ENCODE measurements at places on chromosomes 5 and 9. TPM values are rescaled to one million over a fixed set of nuclear protein-coding genes. Genes with fewer than 3 reads are reported as not detected.

GRCh38 chr9:114499528-114499927, 5.7 kb downstream of the WHRN start:
- no peak for DNase-seq

DNA sequence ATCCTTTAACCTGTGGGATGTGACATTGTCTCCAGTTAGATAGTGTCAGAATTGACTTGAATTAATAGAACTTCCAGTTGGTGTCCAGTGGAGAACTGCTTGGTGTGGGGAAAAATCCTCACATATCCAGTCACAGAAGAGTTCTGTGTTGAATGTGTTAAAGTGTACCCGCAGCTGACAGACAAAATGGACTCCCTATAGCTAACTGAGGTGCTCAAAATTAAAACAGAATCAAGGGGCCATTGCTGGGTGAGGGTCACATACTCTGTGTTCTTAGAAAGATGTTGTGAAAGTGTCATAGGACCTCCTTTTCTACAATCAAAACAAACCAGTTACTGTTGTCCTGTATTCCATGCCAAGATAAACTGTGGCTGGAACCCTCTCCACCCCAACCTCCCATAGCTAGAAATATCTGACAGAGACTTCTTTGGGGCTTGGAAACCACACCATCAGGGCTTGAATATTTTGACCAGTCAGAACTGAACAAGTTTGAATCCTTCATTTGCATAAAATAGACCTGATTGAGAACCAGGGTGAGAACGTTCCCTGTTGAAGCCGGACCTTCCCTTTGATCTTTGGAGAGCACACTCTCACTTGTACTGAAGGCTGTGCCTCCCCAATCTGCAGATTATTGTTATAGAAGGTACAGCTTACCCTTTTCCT, 164.0 kb upstream of the ZNF608 start:
- no peak for DNase-seq

DNA sequence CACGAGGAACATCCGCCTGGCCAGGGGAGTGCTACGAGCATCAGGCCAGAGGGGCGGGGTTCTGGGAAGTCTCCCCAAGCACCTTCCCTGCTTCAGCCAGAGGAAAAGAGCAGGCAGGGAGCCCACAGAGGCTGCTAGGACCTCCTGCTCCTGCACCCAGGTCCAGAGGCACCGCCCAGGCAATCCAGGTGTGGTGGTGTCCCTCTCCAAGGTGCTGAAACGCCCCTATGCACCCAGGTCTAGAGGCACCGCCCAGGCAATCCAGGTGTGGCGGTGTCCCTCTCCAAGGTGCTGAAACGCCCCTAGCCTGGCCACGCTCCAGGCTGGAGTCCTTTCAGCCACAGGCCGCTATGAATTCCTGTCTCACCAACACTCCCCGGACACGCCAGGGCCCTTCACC, 10.7 kb upstream of the UBAC1 start:
- no peak for DNase-seq

- no peak for DNase-seq
Observed at GRCh38 chr5:8961956-8962355, 583.9 kb downstream of the SEMA5A start.

DNA sequence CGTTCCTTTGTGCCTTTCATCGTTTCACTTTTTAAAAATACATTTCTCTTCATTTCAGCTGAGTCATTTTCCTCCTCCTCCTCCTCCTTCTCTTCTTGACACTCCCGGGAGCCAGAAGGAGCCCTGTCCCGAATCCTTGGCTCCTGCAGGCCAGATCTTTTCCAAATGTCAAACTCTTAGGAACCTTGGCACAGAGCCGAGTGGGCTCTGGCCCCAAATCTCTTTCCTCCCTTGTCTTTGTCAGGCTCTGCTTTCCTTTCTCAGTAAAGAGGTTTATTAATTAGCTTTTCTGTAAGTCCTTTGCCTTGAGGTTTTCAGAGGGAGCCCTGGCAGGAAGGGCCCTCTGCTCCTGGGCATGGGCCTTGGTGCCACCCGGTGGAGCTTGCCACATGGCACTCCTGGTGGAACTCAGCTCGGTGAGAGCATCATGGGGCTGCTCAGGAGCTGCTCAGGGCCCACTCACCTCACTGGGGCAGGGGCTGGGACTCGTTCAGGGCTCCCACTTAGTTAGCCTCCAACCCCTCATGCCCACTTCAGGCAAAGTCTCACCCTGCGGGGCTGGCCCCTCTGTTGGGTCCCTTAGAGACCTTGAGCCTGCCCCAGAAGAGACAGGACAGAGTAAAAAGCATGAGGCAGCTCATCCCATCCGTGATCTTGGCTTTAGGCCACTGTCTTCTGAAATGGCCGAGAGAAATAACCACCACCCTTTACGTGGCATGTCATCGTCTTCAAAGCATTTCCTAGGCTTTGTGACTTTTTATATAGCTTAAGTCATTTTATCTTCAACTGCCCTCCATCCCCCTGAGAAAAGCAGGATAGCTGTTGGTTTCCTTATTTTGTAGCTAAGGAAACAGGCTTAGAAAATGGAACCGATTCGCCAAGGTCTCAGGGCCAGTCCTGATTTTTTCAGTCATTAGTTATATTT, 17.1 kb downstream of the STC2 start:
- DNase-seq, result no peak

DNA sequence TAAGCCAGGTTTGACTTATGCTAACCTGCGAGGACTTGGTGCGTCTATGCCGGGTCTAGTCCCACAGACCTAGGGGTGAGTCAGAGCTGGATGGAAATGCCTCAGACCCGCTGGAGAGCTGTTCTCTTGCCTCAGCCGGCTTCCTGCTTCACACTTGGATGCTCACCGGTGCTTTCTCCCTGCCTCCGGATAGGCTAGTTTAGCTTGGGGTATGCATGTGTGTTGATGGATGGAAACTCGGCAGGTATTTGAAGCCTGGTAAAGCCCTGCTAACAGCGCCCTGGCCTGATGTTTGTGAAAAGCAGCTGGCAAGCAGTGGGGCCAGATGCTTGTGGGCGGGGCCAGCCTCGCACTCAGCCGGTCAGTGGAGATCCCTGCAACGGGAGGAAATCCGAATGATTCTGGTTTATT, 29.3 kb downstream of the PRRC2B start:
- DNase-seq, result peak; percentile 67

- no peak for DNase-seq
Observed at GRCh38 chr5:77152441-77152840, 58.0 kb upstream of the PDE8B start.

DNA sequence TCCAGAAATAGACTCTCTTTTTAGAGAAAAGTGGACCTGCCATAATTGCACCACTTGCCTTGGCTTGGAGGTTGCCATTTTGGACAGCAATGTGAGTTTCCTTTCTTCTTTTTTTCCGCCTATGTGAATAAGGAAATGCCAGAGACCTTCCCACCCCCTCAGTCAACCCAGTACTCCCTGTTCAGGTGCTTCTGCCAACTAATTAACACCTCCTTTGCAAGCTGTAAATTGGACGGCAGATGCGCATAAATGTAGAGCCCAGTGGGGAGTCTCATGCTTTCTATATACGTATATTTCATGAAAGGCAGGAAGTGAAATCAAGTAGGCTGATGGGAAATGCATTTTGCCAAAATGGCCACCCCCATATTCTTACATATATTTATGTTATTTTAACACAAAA, 269.8 kb upstream of the RFX3 start:
- DNase-seq, result no peak

GRCh38 chr5:142692321-142692894, 6.5 kb upstream of the FGF1 start:
- no peak for DNase-seq

- peak; percentile 51 for DNase-seq
Observed at GRCh38 chr9:100590481-100590880, 12.6 kb downstream of the CAVIN4 start.

GRCh38 chr9:129776566-129776937, 23.7 kb upstream of the PTGES start:
- DNase-seq, result peak; percentile 58

- DNase-seq, result no peak
Observed at GRCh38 chr5:169408171-169408570, 107.2 kb upstream of the SLIT3 start.

DNA sequence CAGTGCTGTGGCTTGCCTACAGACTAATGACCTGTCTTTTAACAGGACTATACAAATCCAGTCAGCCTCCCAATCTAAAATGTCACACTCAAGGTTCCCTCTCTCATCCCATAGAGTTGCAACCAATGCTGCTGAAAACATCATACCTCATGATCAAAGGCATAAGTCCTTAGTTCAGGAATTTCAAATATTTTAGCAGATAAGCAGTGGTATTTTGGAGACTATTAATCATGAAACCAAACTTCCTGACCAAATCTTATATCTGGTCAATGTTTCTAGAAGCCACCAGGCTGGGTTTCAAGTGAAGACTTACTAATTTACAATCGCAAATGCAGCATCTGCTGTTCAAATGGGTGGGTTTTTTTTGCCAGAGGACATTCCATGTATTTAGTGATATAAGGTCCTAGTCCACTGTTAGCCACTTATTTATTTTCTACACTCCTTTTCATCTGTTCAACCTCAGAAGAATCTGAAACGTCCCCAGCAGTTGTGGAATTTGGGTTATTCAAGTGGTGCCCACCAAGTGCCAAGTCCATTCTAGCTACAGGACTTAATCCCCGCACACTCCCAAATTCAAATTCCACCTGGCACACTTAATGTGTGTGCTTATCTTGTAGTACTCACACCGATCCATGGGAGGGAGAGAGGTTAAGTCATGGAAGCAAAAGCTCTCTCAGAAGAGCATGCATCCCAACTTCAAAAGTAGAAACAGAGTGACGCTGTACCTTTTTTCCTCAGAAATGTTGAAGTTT, 5.8 kb downstream of the TAS2R1 start:
- DNase-seq, result peak; percentile 31

DNA sequence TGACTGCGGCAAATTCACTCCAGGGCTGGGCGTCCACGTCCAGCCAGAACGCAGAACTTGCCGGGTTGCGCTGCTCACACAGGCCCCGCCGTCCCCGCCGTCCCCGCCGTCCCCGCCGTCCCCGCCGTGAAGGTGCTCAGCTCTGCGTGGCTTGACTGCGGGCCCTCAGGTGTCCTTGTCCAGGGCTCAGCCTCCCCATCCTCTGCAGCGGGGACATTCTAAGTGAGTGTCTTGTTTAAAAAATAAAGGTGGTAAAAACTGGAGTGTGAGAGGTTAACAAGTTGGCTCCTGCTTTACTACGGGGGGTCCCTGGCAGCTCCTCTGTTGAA, 14.9 kb downstream of the IRX4 start:
- no peak for DNase-seq

DNA sequence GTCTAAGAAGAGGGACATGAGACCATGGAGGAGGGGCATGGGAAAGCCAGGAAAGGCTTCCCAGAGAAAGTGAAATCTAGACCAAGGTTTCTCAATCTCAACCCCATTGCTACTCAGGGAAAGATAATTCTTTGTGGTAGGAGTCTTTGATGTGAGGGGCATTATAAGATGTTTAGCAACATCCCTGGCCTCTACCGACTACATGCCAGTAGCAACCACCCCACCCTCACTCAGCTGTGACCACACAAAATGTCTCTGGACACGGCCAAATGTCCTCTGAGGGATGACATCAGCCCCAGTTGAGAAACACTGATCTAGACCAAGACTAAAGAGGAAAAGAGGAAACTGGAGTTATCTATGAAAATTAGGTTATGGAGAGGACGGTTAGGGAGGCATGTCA, 298.5 kb upstream of the KIF2A start:
- DNase-seq, result no peak

GRCh38 chr5:45643056-45643455, 53.1 kb downstream of the HCN1 start:
- DNase-seq, result no peak

DNA sequence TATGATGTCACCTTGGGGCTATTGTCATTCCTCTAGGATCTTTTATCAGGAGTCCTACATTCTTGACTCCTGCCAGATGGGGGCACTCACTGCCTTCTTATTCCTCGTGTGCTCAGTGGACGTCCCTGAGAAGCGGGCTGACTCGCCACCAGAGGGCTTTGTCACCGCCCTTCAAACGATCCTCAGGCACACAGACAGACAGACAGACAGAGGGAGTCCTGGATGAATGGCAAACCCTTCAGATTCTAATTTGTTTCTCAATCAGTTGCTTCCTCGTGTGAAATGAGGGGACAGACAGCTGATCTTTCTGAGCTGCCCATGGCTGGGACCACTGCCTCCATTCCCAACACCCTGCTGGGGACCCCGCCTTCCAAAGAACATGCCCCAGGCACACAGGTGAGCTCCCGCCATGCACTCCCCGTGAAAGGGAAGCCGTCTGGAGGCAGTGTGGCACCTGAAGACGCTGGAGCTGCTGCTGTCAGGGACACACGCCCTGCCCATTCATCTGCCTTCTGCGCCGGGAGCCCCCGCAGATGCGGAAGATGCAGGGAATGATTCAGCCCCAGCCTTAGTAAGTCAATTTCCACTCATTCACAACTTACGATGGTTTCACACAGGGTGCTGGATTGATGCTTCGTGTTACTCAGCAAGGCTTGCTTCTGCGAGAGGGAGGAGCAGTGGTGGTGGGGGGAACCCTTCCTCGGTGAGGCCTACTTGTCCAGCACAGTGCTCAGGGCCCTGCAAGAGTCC, 24.9 kb upstream of the SH3PXD2B start:
- DNase-seq, result peak; percentile 82

- DNase-seq, result no peak
Observed at GRCh38 chr5:1473746-1474145, 28.5 kb upstream of the SLC6A3 start.

DNA sequence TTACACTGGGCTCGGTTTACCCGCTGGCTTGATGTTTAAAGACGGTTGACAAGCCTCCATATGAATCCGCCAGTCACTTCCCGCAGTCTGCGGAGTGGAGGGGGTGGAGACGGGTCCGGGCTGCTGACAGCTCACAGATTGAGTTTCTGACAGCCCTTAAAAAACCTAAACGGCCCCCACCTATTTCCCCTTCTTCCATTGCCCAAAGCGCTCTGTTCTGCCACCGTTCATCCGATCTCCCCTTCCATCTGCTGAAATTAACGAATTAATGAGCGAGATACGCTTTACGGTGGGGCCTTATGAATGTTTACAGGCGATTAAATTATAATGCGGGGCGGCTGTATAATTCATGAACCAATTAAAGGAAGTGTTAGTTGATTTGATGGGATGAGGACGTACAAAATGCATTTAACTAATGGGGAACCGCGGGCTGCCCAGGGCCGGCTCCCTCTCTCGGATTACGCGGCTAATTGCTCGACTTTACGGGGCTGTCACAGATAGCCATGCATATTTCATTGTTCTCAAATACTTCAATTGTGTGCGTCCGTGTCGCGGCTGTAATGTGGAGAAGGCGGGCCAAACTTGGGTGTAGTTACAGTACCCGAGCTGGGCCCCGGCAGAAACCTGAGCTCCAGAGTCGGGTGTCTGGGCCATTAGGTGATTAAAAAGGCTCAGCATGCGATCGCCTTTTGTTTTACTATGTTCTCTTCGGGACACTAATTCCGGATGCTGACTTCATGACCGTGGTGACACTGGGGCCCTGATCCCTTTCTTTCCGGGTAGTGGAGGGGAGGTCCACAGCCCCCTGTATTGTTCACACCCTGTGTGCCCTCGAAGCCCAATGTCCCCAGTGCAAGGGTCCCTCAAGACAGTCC, 74.9 kb downstream of the GTF3C4 start:
- DNase-seq, result no peak

The TTC16 gene
- not detected for total RNA-seq

The KCNIP1 gene
- not detected for total RNA-seq

The CDH9 gene
- total RNA-seq, result not detected

The TLX3 gene
- 1.9 TPM for total RNA-seq

The TUSC1 gene
- total RNA-seq, result 7.7 TPM

The PCDHB2 gene
- 0.96 TPM for total RNA-seq

Data from RPMI7951 (cell line).